Femur (tissue), 1 donor: ENCODE measurements at places on chromosomes 16 and 17.

DNA sequence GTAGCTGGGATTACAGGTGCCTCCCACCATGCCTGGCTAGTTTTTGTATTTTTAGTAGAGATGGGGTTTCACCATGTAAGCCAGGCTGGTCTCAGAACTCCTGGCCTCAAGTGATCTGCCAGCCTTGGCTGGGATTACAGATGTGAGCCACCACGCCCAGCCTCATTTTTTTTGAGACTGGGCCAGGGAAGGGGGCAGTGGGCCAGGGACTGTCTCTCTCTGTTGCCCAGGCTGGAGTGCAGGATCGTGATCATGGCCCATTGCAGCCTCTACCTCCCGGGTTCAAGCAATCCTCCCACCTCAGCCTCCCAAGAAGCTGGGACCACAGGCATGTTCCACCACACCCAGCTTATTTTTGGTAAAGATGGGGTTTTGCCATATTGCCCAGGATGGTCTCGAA is 16.0 kb downstream of the RSL1D1 start:
- DNase-seq, result no peak

DNA sequence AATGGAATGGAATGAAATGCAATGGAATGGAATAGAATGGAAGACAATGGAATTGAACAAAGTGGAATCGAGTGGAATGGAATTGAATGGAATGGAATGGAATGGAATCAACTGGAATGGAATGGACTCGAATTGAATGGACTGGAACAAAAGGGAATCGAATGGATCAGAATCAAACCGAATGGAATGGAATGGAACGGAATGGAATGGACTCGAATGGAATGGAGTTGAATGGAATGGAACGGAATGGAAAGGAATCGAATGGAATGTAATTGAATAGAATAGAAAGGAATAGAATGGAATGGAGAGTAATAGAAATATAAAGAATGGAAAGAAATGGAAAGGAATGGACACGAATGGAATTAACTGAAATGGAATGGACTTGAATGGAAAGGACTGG is 475.2 kb upstream of the WSB1 start:
- DNase-seq, result no peak

- DNase-seq, result peak; percentile 74
Observed at GRCh38 chr17:82489117-82489516, 30.4 kb upstream of the FOXK2 start.

DNA sequence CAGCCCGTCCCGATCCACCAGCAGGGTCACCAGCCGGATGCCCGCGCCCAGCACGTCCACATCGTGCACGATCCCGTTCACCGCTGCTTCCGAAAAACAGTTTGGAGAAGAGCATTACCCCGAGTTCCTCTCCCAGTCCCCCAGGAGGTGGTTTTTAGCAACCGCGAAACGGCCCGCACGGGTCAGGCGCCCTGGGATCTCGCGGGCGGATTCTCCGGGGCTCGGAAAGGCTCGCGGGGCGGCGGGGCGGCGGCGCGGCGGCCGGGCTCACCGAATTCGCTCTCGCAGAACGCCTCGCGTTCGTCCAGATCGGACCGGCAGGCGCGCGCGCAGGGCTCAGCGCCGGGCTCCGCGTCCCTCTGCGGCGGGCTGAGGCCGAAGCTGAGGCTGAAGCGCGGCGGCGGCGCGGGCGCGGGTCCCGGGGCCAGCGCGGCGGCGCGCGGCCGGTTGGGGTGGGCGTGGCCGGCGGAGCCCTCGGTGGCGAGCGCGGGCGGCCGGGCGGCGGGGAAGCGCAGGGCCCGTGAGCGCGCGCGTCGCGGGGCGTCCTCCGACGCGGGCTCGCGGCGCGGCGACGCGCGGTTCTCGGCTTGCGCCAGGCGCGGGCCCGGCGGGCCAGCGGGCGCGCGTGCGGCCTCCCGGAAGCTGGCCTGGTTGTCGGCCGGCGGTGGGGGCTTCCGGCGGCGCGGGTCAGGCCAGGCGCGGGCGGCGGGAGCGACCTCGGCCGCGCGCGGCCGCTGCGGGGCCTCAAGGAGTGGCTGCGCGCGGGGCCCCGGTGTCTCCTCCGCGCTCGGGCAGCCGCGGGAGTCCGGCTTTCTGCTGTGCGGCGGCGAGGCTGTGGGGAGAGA is 2.9 kb downstream of the C17orf58 start:
- DNase-seq, result peak; percentile 91

- DNase-seq, result no peak
Observed at GRCh38 chr16:20064931-20065330, 8.8 kb downstream of the GPR139 start.

- no peak for DNase-seq
Observed at GRCh38 chr17:1096215-1096614, 83.6 kb downstream of the ABR start.

DNA sequence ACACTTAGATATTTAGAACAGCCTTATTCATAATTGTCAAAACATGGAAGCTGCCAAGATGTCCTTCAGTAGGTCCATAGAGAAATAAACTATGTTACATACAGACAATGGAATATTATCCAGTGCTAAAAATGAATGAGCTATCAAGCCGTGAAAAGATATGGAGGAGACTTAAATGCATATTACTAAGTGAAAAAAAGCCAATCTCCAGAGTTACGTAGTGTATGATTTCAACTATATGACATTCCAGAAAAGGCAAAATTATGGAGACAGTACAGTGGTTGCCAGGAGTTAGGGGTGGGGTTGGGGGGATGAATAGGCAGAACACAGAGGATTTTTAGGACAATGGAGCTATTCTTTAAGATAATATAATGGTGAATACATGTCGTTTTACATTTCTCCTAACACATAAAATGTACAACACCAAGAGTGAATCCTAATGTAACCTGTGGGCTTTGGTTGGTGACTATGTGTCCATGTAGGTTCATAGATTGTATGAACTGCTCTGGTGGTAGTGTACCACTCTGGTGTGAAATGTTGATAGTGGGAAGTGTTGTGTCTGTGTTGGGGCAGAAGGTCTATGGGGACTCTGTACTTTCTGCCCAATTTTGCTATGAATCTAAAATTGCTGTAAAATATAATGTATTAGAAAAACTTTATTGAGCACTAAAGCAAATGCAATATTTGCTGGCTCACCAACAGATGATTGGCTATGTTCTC is 122.6 kb downstream of the USP22 start:
- DNase-seq, result no peak

GRCh38 chr16:14629612-14629918 is 495 bp downstream of the PARN start:
- no peak for DNase-seq

GRCh38 chr17:15509095-15509494 is 41.7 kb upstream of the CDRT4 start:
- no peak for DNase-seq

DNA sequence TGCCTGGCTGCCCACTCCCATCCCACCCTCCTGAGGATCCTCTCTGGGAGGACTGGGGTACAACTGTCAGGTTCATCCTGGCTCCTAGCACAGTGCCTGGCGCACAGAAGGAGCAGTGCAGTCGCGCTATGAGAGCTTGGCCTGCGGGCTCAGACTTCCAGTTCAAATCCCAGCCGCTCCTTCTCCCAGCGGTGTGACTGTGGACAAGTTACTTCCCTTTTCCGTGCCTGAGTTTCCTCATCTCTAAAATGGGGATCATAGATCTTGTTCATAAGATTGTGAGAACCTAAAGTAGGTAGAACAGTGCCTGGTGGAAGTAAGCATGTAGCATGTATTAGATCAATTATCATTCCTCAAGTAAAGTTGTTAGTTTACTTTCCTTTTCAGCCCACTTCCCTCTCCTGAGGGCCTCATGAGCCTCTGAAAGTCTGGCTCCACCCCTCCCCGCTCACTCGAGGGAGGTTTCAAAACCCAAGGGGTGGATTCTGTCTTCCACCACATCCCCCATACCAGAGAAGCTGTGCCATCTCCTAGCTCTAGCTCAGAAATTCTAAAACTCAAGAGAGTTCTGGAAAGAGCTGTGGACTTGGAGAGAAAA is 19.9 kb upstream of the COL1A1 start:
- DNase-seq, result peak; percentile 42

DNA sequence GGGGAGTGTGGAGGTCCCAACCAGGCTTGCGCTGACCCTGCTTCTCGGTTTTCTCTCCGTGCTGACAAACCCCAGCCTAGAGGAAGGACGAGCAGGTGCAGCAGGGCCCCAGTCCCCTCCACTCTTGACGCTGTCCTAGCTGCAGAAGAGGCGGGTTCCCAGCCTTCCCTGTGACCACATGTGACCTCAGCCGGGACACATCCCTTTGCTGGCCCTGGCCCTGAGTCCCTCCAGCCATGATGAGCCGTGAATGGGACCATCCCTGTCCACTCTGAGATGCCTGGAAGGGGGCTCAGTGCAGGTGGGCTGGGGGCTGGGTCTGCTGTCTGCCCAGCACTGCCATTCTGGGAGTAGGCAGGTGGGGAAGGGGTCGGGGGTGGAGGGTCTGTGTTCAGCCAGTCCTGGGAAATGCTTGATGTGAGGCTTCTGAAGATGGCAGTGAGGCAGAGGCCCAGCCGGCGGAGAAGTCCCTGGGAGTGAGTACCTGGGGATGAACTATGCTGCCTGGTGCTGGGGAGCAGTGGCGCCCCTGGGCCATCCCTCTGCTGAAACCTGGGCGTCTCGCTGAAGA is 1.9 kb upstream of the TUBB3 start:
- DNase-seq, result no peak

- no peak for DNase-seq
Observed at GRCh38 chr17:32621612-32622312, 135.0 kb downstream of the CDK5R1 start.

DNA sequence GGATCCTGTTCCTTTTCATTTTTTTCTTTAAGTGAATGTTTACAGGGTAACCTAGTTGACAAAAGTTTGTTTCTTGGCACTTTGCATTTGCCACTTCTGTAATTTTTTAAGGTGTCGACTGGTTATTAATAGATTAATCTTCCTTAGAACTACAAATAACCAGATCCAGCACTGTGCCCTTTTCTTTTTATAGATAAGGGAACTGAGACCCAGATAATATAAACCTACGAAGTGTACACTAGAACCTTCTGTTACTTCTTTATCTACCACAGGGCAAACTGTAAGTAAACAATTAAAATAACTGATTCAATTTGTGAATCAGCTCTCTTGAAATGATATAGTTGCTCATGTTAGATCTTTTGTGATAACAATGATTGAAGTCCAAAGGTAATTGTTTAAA is 55.4 kb downstream of the NLK start:
- no peak for DNase-seq

- DNase-seq, result no peak
Observed at GRCh38 chr17:77234695-77235094, 93.9 kb downstream of the SEC14L1 start.
